ENCODE measurements at places on chromosomes 11 and 22.

GRCh38 chr22:49929211-49929979, 11.0 kb downstream of the CRELD2 start:
- DNase-seq: peak; percentile 48

DNA sequence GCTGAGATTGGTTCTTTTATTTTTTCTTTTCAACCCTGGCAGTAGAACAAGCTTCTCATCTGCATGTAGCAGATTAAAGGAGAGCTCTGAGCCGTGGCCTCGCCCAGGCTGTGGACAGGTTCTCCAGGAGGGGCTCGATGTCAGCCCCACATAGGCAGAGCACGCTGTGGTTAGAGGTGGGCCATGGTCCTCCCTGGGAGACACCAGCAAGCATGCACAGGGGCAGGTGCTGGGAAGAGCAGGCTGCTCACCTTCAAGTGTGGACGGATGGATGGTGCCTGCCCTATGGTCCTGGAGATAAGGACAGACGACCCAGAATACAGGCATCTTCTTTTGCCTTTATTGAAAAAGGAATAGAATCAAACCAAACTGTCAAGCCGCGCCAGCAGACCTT, 634.8 kb downstream of the BRD1 start:
- no peak for DNase-seq

DNA sequence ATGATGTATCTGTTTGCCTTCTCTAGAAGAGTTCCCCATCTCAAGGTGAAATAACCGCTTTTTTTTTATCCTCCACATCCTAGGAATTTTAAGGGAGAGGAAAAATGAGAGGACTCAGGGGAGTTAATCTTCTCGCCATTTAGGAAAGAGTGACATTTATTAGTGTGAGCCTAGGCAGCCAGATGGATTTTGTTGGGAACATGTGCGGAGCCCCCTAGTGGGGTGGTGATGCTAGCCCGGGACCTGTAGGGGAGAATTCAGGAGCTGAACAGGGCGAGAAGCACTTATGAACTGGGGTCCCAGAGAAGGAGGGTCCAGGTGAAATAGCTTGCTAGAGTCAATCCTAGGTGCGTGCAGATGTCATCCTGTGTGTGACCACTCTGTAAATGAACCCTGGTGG, 10.7 kb downstream of the IL17RA start:
- DNase-seq: no peak

GRCh38 chr11:86571273-86571948, 101.0 kb downstream of the ME3 start:
- DNase-seq: no peak

- no peak for DNase-seq
Measured at GRCh38 chr11:67006029-67006884, 16.7 kb upstream of the SYT12 start.

DNA sequence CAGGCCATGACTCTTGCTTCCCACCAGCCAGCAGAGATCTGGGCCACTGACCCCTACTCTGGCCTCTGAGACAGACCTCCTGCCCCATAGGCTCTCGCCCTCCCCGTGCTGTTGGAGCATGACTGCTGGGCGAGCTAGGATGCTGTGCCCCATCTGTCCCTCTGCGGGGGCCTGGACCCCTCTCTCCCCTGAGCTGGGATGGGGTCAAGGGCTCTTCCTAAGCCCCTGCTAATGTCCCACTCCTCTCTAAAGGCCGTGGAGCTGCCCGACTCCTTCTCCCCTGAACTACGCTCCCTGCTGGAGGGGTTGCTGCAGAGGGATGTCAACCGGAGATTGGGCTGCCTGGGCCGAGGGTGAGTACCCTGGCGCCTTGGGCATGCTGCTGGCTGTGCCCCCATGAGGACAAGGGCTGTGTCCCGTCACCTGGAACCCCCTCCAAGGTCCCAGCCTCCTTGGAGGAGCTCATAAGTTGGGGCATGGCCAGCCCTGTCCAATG, 6.2 kb upstream of the ANKRD13D start:
- DNase-seq: no peak

DNA sequence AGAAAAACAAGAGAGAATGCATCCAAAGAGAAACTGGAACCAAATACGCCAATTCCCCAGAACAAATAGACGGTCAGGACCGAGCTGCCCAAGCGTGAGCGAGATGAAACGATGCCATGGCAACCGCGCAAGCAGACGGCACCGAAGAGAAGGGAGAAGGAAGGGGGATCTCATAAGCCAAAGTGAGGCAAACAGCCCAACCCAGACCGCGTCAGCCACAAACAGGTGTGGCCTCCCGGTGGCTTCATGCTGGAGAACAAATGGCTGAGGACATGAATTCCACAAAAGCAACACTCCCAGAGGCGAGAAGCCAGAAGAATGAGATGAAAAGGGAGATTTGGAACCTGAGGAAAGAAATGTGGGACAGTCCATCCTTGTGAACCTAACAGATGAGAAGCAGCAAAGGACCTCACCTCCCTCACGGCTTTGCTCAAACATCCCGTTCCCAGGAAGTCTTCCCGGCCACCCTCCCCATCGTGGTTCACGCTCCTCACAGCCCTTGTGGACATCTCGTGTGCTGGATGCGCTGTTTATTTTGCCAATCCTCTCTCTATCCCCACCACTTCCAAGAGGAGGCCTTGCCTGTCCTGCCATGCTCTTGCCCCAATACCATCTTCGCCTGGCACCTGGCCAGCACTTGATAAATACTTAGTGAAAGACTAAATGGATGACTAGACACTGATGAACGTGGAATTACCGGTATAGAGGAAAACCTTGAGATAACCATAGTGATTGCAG, 89.1 kb upstream of the RTL6 start:
- no peak for DNase-seq

GRCh38 chr11:125279676-125280418, 115.3 kb downstream of the PKNOX2 start:
- DNase-seq: no peak

DNA sequence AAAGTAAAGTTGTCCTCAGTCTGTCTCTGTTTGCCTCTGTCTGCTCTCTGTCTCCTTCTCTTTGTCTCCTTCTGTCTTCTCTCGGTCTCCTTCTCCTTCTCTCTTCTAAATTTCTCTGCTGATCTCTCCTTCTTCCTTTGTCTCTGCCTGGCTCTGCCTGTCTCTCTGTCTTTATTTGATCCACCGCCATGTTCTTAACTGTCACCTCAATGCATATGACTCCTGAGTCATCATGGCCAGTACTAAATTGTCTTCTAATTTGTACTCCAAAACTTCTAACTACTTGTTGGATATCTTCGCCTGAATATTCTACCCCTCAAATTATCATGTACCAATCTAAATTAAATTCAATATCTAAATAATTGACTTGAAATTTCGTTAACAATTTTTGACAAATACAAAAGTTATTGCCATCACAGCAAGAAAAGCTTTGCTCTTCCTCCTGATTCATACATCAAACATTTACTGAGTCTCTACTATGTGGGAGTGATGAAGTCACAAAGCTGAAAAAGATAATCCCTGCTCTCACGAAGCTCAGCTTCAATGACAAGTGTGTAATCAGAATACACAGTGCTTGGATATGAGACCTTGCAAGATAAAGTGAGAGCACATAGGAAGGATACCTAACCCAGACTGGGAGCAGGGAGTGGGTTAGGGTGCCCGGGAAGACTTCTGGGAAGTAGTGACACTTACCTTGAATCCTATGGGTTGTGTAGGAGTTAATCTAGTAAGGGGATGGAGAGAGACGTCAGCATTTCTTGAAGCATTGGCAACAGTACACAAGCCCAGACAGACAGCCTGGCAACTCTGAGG, 193.0 kb downstream of the MAML2 start:
- DNase-seq: no peak

DNA sequence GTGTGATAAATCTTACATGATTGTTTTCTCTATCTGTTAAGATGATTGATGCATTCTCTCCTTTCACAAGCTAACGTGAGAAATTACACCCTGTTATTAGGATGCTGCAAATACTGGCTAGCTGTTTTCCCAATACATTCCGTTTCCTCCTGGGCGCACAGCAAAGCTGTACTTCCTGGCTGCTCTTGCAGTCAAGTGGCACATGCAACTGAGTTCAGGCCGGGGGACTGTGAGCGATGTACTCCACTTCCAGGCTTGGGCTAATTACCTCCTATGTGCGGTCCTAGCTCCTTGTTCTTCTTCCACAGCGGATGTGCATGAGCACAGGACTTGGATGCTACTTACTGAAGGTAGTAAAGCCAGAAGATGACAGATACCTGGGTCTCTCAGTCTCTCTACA, 234.9 kb upstream of the SESN3 start:
- no peak for DNase-seq

GRCh38 chr11:34798985-34799384, 117.2 kb downstream of the APIP start:
- DNase-seq: no peak

GRCh38 chr11:84865791-84866535, 761.2 kb downstream of the DLG2 start:
- no peak for DNase-seq

- no peak for DNase-seq
Measured at GRCh38 chr11:126403022-126403581, 47.6 kb downstream of the ST3GAL4 start.

DNA sequence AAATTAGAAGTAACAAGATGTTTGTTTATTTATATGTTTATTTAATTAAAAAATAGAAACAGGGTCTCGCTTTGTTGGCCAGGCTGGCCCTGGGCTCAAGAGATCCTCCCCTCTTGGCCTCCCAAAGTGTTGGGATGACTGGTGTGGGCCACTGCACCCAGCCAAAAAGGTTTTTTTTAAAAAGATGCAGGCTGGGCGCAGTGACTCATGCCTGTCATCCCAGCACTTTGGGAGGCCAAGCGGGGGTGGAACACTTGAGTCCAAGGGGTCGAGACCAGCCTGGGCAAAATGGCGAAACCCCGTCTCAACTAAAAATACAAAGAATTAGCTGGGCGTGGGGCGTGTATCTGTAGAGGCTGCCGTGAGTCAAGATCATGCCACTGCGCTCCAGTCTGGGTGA, 13.4 kb downstream of the DRD4 start:
- DNase-seq: no peak

DNA sequence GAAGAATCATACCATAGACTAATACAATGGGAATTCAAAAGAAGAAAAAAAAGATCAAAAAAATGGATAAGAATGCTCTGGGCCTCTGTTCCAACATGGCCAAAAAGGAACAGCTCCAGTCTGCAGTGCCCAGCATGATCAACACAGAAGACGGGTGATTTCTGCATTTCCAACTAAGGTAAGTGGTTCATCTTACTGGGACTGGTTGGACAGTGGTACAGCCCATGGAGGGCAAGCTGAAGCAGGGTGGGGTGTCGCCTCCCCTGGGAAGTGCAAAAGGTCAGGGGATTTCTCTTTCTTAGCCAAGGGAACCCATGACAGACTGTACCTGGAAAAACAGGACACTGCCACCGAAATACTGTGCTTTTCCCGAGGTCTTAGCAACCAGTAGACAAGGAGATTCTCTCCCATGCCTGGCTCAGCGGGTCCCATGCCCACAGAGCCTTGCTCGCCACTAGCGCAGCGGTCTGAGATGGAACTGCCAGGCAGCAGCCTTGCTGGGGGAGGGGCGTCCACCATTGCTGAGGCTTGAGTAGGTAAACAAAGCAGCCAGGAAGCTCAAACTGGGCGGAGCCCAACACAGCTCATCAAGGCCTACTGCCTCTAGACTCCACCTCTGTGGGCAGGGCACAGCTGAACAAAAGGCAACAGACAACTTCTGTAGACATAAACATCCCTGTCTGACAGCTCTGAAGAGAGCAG, 428.4 kb downstream of the MN1 start:
- no peak for DNase-seq
